ENCODE measurements at places on chromosomes 11 and 22.

DNA sequence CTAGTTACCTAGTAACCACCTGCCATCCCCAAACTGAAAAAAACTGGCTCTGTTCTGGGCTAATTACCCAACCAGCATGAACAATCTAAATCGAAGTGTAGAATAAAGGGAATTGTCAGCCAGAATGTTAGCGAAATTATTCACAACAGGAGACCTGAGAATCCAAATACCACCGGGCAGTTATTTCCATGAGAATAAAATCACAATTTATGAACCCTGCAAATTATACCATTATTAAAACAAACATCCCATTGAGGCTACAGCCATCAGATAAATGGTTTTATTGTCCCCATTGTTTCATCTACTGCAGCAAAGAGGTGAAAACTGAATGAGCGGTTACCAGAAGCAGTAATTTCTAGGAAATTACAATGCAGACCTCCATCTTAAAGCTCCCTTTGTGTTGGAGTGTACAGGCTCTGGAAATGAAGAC is 21.7 kb downstream of the FAM168A start:
- no peak for DNase-seq

DNA sequence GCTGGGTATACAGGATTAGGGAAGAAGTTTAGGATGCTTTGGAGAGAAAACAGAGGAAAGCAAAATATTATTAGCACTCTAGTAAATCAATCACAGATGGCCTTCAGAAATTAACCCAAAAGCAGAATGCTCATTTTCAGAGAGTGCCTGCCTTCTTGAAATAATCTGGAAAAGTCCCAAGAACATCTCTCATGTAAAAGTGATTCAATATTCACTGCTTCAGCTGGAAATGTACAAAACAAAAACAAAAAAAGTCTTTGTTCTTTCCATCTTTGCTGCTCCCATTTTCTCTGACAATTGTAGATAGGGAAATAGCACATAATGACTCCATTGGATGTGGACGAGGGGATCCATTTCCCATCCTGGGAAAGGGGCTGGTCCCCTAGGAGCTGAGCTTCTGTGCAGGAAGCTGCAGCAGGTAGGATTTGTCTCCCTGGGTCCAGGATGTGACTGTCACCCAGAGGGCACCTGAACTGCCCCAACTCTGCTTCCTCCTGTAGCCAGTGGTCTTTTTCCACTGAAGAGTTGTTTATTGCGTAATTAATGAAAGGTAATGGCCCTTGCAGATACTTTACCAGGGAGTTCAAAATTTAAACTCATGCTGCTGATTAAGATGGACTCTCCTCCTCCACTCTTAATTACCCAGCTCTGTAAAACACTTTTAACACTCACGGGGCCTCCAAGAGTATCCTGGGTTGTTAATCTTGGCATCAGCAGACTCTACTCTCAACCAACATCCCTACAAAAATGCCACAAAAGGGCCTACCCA is 57.9 kb downstream of the SC5D start:
- DNase-seq: no peak

- no peak for DNase-seq
Measured at GRCh38 chr11:118010738-118011461, 24.7 kb downstream of the IL10RA start.

GRCh38 chr11:74147199-74147929 is 23.4 kb downstream of the C2CD3 start:
- DNase-seq: no peak
